ENCODE measurements at places on chromosomes 2 and 18.
A peak's percentile ranks its signal among the peaks of the same experiment; 100 is the strongest.

GRCh38 chr2:237691029-237691907 is 63.9 kb downstream of the LRRFIP1 start:
- peak; percentile 78 for DNase-seq

- no peak for DNase-seq
Observed at GRCh38 chr2:119846021-119846420, 86.3 kb downstream of the PTPN4 start.

DNA sequence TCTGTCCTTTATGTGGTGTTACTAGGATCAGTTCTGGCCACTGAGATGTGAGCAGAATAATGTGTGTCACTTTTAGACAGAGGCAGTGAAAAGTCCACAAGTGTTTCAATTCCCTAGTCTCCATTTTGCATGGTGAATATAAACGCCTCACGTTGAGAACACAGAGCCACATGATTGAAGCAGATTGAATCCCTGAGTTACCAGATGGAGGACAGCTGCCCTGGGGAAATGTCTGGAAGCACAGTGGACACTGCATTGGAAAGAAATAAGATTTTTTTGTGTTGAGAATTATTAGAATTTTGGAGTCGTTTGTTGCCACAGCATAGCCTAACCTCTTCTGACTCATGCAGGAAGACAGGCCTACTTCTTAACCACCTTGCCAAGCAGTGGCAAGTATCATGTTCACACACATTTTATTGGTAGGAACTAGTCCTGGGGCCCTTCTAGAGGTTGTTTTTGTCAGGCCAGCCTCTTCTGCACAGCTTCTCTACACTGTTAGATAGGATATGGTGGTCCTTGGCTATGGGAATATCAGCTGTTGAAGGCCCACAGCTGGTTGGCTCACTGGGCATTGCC is 188.6 kb downstream of the TMEM182 start:
- DNase-seq, result no peak

DNA sequence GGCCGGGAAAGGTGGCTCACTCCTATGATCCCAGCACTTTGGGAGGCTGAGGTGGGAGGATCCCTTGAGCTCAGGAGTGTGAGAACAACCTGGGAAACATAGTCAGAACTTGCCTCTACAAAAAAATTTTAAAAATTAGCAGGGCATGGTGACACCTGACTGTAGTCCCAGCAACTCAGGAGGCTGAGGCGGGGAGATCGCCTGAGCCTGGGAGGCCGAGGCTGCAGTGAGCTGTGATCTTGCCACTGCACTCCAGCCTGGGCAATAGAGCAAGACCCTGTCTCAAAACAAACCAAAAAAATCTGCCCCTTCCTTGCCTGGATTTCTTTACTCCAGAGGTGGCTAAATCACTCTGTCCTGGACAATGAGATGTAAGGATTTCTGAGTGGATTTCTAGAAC is 197.7 kb downstream of the NRP2 start:
- no peak for DNase-seq

GRCh38 chr2:149527998-149528755 is 59.4 kb downstream of the MMADHC start:
- DNase-seq, result peak; percentile 48
